ENCODE measurements at places on chromosomes 3 and 15. TPM values are rescaled to one million over a fixed set of nuclear protein-coding genes. Genes with fewer than 3 reads are reported as not detected.

The CYP8B1 gene
- not detected for total RNA-seq

The AMT gene
- total RNA-seq, result 32.2 TPM

The USP13 gene
- 128 TPM for total RNA-seq

The IL17RC gene
- total RNA-seq, result 33.2 TPM

The PGBD4 gene
- total RNA-seq, result 1.3 TPM

The CDHR4 gene
- not detected for total RNA-seq

The PP2D1 gene
- not detected for total RNA-seq

The TGM5 gene
- not detected for total RNA-seq

The MAPKAPK3 gene
- total RNA-seq, result 430 TPM

The OCA2 gene
- 0.16 TPM for total RNA-seq

The SAMD7 gene
- not detected for total RNA-seq

The CPN2 gene
- total RNA-seq, result 2.4 TPM

The CEP19 gene
- 0.91 TPM for total RNA-seq

The RLBP1 gene
- total RNA-seq, result not detected

The P2RY1 gene
- total RNA-seq, result 9.5 TPM

The KNL1 gene
- 0.51 TPM for total RNA-seq

The DBR1 gene
- total RNA-seq, result 8.3 TPM

The SKOR1 gene
- total RNA-seq, result 0.11 TPM

The VEPH1 gene
- not detected for total RNA-seq

The PPARG gene
- 23.6 TPM for total RNA-seq

The IL16 gene
- 2.7 TPM for total RNA-seq

The PLSCR2 gene
- total RNA-seq, result not detected

The CSPG4 gene
- total RNA-seq, result 5.2 TPM

The CLSTN2 gene
- total RNA-seq, result 7.8 TPM

The TERB2 gene
- not detected for total RNA-seq

The KBTBD8 gene
- total RNA-seq, result 4.2 TPM

The FEZF2 gene
- not detected for total RNA-seq

The ANKRD34C gene
- not detected for total RNA-seq

The RBP2 gene
- total RNA-seq, result not detected

The ZNF385D gene
- 2.2 TPM for total RNA-seq

The SPESP1 gene
- total RNA-seq, result 7.6 TPM

The ADPRH gene
- total RNA-seq, result 12.2 TPM

The EFCAB12 gene
- not detected for total RNA-seq

The CNTN4 gene
- total RNA-seq, result 2.6 TPM

The SUCNR1 gene
- total RNA-seq, result 0.08 TPM

The IQCF5 gene
- total RNA-seq, result not detected

The HHLA2 gene
- total RNA-seq, result not detected

The CFAP44 gene
- total RNA-seq, result 3.2 TPM

The GUCA1C gene
- 0.32 TPM for total RNA-seq

The CCDC9B gene
- total RNA-seq, result 155 TPM

The PLA2G4E gene
- not detected for total RNA-seq

The RTP1 gene
- total RNA-seq, result not detected

The CCR5 gene
- total RNA-seq, result 0.24 TPM

The CHL1 gene
- 24.2 TPM for total RNA-seq

The MAGEF1 gene
- 28.5 TPM for total RNA-seq

The ABHD10 gene
- 59.0 TPM for total RNA-seq

The GOLGA8A gene
- total RNA-seq, result 14.3 TPM

The CD276 gene
- 36.5 TPM for total RNA-seq

The CFAP100 gene
- total RNA-seq, result not detected

The ITGA11 gene
- total RNA-seq, result 32.2 TPM

Data from Right ventricle myocardium superior (tissue), 1 donor.